ENCODE measurements at places on chromosomes 3 and 15. TPM values are rescaled to one million over a fixed set of nuclear protein-coding genes. Genes with fewer than 3 reads are reported as not detected.

RAB27A gene
- total RNA-seq: 10.3 TPM

GRCh38 chr3:60594025-60594424 lies 657.2 kb downstream of the FHIT start:
- peak; percentile 88 for DNase-seq

GRCh38 chr15:60975218-60975617 lies 253.9 kb downstream of the RORA start:
- peak; percentile 11 for DNase-seq

DNA sequence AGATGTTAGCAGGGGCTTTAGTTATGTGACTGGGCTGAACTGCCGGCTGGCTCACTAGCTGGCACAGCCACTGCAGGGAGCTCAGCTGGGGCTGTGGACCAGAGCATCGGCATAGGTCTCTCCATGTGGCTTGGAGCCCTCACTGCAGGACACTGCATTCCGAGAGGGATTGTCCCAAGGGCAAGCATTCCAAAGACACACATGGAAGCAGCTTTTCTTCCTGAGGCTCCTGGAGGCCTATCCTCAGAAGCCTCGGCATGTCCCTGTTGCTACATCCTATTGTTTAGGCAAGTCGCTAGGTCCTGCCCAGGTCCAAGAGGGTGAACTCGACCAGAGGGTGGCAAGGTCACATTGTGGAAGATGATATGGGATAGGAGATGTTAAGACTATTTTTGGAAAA lies 209.8 kb downstream of the PLCL2 start:
- no peak for DNase-seq

DNA sequence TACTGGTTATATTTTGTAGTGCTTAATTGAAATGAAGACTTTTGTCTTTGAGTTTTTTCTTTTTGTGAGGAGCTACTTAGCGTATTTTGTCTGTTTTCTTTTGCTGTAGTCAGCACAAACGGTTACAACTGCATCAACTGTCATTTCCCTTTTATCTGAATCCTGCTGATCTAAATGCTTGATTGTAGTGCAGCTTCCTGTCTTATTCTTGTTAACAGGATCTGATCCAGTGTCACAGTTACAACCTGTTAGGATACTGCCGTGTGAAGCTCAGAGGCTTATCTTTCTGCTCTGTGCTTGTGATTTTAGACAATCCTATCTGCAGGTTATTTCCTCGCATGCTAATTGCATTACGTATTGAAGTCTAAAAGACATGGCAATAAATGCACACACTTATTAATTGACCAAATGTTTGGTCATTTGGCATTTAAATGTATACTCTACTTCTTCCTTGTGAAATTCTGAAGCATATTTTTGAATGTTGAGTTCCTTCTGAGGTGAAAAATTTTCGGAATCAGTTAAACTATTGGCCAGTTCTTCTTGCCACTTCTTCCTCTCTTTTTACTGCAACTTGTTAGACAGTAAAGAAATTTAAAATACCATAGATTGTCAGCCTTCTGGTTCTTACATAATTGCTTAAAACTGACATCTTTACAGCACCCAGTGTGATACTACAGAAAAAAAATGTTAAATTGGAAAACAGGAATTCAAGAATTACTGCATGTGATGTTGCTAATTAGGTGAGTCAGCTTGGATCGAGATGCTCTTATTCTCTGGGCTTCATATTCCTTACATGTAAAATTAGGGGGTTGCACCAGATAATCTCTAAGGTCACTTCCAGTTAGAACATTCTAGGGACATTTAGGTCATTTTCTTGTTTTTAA lies 168.2 kb downstream of the MBNL1 start:
- no peak for DNase-seq
